ENCODE measurements at places on chromosomes 6 and 20. TPM values are rescaled to one million over a fixed set of nuclear protein-coding genes. Genes with fewer than 3 reads are reported as not detected.

DNA sequence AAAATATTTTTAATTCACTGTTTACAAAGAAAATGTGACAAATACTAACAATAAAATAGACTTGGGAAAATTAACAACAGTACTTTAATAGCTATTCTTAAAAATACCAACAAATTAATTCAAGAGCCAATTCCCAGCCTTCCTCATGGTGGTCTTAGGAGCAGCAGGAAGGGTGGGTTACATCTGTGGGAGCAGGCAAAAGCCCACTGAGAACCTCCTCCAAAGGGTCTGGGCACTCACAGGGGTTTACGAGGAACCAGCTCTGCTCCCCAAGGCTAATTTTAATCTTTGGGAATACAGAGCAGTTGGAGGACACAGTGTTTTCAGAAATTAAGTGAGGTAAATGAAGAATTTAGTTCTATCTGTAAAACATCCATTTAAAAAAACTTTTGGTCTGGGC, 10.2 kb downstream of the SOD2 start:
- H3K36me3 ChIP-seq: peaks cover 50% of the 10 kb centered on the region
- no peak overlapping the region for H3K27ac ChIP-seq
- H3K27me3 ChIP-seq: no peaks in the 10 kb centered on the region
- no peak for DNase-seq
- H3K4me3 ChIP-seq: no peak overlapping the region
- H3K4me1 ChIP-seq: peaks cover 32% of the 10 kb centered on the region

- no peak overlapping the region for H3K27ac ChIP-seq
- no peaks in the 10 kb centered on the region for H3K36me3 ChIP-seq
- H3K27me3 ChIP-seq: no peaks in the 10 kb centered on the region
- DNase-seq: no peak
- no peak overlapping the region for H3K4me3 ChIP-seq
- no peaks in the 10 kb centered on the region for H3K4me1 ChIP-seq
Measured at GRCh38 chr20:6504826-6505225, 262.7 kb upstream of the BMP2 start.

DNA sequence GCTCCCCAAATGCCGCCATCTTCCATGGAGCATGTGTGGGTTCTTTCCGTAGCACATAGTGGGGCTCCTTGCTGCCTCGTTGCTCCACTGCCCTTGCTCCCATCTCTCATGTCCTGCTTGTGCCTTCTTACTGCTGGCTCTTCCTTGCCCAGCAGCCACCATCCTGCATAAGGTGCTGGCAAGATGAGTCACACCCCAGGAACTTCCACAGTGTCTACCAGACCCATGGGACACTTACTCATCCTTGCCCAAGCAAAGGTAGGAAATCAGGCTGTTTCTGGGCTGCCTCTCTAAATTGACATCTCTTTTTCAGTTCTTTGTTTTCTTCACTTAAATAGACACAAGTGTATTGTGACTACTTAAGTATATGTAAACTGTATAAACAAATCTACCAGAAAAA, 39.4 kb upstream of the RGS17 start:
- DNase-seq: no peak
- no peak overlapping the region for H3K4me3 ChIP-seq
- no peak overlapping the region for H3K27ac ChIP-seq

- no peaks in the 10 kb centered on the region for H3K27me3 ChIP-seq
- H3K4me3 ChIP-seq: no peak overlapping the region
- no peak overlapping the region for H3K27ac ChIP-seq
- DNase-seq: no peak
- H3K36me3 ChIP-seq: no peaks in the 10 kb centered on the region
Measured at GRCh38 chr20:40880063-40880728, 148.4 kb upstream of the TOP1 start.

GRCh38 chr6:30647242-30648116, 546 bp downstream of the C6orf136 start:
- H3K4me1 ChIP-seq: peaks cover 20% of the 10 kb centered on the region
- peak overlapping the region; percentile 92 for H3K27ac ChIP-seq
- H3K36me3 ChIP-seq: peaks cover 28% of the 10 kb centered on the region
- peak; percentile 86 for DNase-seq
- H3K27me3 ChIP-seq: no peaks in the 10 kb centered on the region

- no peak overlapping the region for H3K27ac ChIP-seq
- H3K27me3 ChIP-seq: peaks cover 9% of the 10 kb centered on the region
- no peak overlapping the region for H3K4me3 ChIP-seq
Measured at GRCh38 chr6:87075168-87075567, 19.7 kb downstream of the CGA start.

- H3K27ac ChIP-seq: peak overlapping the region; percentile 85
- H3K27me3 ChIP-seq: no peaks in the 10 kb centered on the region
- peaks cover 87% of the 10 kb centered on the region for H3K4me1 ChIP-seq
- H3K4me3 ChIP-seq: peak overlapping the region; percentile 22
- peaks cover 21% of the 10 kb centered on the region for H3K36me3 ChIP-seq
- DNase-seq: no peak
Measured at GRCh38 chr6:13668291-13668928, 43.2 kb downstream of the RANBP9 start.

DNA sequence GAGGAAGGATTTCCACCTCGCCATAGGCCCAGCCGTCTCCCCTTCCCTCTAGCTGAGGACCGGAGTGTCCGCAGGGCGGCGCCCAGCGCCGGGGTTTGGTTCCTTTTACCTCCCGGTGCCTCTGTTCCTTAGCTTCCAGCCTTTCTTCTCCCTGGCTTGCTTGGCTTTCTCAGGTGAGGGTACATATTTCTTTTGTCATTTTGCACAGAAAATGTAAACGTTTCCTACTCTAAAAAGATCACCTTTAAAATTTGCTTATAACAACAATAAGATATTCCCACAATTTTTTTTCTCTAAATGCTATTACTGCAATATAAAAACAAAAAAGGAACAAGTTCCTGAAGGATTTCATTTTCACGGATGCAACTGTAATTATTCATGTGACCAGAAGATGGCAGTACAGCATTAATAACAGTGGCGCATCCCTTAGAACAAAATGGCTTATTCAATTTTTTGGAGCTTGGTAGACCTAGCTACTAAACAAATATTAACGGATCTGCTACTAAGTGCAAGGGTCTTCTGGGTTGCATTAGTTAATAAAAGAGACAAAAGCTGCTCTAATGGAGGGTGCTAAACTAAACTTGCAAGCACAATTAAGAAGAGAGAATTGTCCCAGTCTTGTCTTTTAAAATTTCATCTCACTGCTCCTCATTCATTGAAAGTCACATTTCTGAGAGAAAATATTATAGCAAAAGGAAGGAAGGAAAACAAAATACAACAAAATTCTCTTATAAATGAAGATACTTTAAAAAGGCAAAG, 172.9 kb downstream of the ADGRG6 start:
- no peaks in the 10 kb centered on the region for H3K36me3 ChIP-seq
- no peak for DNase-seq
- no peak overlapping the region for H3K27ac ChIP-seq
- peaks cover 5% of the 10 kb centered on the region for H3K4me1 ChIP-seq
- H3K27me3 ChIP-seq: no peaks in the 10 kb centered on the region
- H3K4me3 ChIP-seq: no peak overlapping the region

The TBC1D22B gene
- total RNA-seq: 12.1 TPM

The C6orf58 gene
- not detected for total RNA-seq

The FAM120B gene
- 19.0 TPM for total RNA-seq
